ENCODE measurements at places on chromosomes 11 and 22.
A peak's percentile ranks its signal among the peaks of the same experiment; 100 is the strongest.

- no peak overlapping the region for H3K4me3 ChIP-seq
- no peak for DNase-seq
- no peaks in the 10 kb centered on the region for H3K36me3 ChIP-seq
- H3K4me1 ChIP-seq, result peaks cover 13% of the 10 kb centered on the region
These were observed 8.6 kb downstream of the OAF start for GRCh38 chr11:120219232-120219937.

DNA sequence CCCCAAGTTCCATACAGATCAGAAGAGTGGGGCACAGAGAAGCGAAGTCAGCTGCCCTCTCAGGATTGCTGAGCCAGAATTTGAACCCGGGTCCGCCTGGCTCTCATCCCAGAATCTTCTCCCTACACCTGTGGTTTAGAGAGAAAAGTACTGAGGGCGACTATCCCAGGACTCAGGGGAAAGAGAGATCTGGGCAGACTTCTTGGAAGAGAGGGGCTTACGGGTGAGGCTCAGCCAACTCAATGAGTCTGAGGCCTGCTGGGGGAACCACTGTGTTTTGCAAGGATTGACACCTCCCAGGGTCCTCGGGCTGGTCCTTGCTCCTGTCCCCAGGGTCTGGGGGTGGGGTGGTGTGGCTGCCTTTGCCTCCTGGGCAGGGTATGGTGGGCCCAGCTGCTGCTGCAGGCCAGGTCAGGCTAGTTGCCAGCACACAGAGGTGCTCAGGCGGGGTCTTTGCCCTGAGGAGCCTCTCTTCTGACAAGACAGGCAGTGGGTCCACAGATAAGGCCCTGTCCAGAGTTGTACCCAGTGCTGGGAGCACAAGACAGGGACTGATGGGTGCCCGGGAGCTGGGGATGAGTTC, 1.2 kb downstream of the CAPN5 start:
- H3K27me3 ChIP-seq, result no peaks in the 10 kb centered on the region
- no peak overlapping the region for H3K27ac ChIP-seq

- no peak for DNase-seq
- H3K4me1 ChIP-seq, result peaks cover 72% of the 10 kb centered on the region
- no peaks in the 10 kb centered on the region for H3K36me3 ChIP-seq
- peak overlapping the region; percentile 89 for H3K4me3 ChIP-seq
These were observed 9.5 kb downstream of the GRK2 start for GRCh38 chr11:67275606-67276409.

DNA sequence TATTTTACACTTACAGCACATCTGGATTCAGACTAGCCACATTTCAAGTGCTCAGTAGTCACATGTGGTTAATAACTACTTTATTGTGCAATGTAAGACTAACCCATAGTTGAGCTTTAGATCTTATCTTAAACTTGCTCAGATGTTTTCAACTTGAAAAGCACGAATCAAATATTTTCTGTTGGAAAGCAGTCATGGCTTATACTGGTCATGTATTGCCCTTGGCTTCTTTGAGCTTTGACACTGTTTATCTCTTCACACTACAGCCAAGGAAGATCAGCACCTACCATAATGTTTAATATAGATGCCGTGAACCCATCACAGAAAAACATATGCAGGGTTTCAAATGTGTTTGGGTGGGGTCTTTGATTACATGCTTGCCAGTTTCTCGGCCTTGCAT, 4.4 kb downstream of the RBX1 start:
- DNase-seq, result no peak
- H3K4me3 ChIP-seq, result no peak overlapping the region
- peaks cover 27% of the 10 kb centered on the region for H3K4me1 ChIP-seq
- H3K27ac ChIP-seq, result no peak overlapping the region

DNA sequence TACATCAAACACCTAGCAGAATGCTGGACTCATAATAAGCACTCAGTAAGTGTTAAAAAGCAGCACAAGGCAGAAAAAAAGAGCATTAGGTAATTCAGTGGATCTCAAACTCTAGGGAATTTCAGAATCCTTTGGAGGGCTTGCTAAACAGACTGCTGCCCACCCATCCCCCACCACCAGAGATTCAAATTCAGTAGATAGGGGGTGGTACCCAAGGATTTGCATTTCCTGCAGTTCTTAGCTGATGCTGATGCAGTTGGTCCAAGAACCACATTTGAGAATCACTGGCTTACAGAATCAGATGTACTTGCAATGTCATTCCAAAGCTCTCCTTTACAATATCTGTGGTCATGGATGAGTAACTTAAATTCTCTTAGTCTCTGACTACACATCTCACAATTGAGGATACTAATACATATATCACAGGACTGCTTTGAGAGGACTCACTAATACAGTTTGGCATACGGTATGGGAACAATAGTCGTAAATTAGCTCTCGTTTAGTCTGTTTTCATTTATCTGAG, 664.5 kb downstream of the KCNA4 start:
- no peaks in the 10 kb centered on the region for H3K4me1 ChIP-seq
- no peak overlapping the region for H3K4me3 ChIP-seq
- H3K27me3 ChIP-seq, result no peaks in the 10 kb centered on the region
- no peak for DNase-seq
- no peaks in the 10 kb centered on the region for H3K36me3 ChIP-seq
- no peak overlapping the region for H3K27ac ChIP-seq

- no peak for DNase-seq
- peaks cover 6% of the 10 kb centered on the region for H3K36me3 ChIP-seq
- H3K27me3 ChIP-seq, result no peaks in the 10 kb centered on the region
- H3K4me1 ChIP-seq, result peaks cover 2% of the 10 kb centered on the region
- no peak overlapping the region for H3K27ac ChIP-seq
- no peak overlapping the region for H3K4me3 ChIP-seq
These were observed 132.1 kb upstream of the LDLRAD3 start for GRCh38 chr11:35811783-35812182.

DNA sequence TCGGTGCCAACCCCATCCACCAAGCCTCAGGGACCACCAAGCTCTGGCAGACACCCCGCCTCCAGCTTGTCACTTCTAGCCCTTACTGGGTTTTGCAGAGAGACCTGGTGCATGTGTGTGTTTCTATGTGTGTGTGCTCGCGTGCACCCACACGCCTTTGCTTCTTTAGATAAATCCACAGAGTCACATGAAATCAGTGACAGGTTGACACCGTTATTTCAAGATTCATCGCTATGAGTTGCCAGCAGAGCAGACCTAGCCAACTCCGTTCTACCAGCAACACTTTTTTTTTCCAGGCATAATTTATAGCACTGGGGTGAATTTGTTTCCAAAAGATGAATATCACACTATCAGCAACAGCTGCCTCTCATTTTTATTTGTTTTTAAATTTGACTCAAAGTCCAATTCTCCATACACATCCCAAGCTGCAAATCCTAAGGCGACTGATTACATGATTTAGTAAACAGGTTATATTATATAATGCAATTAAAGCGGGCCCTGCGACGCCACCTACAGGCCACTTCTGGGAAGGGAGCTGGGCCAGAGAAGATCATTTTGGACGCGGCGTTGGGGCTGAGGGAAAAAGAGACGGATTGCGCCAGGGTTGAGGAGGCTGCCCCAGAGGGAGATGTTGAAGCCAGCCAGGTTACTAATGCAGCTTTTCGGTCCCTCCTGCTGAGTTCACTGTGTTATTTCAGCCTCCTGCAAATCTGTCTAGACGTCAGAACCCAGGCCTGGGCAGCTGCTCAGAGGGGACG, 150.5 kb downstream of the FEZ1 start:
- H3K27ac ChIP-seq, result no peak overlapping the region
- H3K4me1 ChIP-seq, result peaks cover 9% of the 10 kb centered on the region
- H3K36me3 ChIP-seq, result peaks cover 2% of the 10 kb centered on the region
- no peak overlapping the region for H3K4me3 ChIP-seq
- peak; percentile 25 for DNase-seq

Measured in T-helper 17 cell (primary cell).